ENCODE measurements at places on chromosomes 6 and 20.

DNA sequence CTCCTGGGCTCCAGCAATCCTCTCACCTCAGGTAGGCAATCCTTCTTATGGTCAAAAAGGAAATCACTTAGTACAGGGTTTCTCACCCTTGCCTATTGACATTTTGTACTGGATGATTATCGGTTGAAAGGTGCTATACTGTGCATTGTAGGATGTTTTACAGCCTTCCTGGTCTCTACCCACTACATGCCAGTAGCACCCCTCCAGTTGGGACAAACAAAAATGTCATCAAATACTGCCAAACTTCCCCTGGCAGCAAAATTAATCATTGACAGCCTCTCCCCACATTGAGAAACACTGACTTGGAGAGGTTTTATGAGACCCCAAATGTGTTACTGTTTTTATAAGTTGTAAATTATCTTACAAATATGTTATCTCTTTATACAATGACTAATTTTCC, 368.1 kb downstream of the PKHD1 start:
- DNase-seq = no peak

DNA sequence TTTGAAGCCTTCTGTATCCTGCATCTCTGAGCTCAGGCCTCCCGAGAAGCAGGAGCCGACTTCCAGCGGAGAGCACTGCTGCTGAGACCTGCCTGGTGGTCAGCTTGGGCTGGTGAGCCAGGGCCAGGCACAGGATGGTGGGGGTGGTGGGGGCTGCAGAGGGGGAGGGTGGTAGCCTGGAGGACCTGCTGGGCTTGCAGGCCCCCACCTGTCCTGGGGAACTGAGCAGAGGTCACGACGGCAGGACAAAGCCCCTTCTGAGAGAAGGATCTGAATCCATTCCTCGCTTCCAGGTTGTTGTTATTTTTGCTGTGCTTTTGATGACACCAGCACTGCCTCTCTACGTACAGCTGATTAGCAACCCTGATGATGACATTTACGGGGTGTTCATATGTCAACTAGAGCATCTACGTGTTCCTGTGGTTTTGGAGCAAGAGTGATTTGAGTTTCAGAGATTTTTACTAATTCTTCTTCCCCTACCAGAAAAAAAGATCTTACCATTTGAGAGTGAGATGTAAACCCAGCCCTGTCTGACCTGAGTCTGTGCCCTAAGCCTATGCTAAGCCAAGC, 35.7 kb upstream of the CD93 start:
- no peak for DNase-seq

DNA sequence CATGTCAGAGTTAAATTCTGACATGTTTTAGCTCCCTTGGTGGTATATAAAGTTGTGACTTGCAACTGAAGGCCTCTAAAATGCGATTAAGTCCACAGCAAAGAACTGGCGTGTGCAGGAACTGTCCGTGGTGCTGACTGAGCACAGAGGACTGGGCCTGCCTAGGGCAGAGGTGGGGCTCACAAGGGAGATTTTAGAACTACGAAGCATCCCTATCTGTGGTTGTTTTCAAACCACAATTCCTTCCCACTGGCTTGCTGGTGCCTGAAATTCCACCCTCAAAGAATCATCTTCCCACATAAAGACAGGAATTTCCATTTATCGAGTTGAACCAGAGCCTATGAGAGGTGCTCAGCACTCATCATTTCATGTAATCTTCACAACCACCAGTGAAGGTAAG, 30.1 kb downstream of the RIMS4 start:
- no peak for DNase-seq

- no peak for DNase-seq
Measured at GRCh38 chr6:167776906-167777627, 49.6 kb upstream of the AFDN start.

DNA sequence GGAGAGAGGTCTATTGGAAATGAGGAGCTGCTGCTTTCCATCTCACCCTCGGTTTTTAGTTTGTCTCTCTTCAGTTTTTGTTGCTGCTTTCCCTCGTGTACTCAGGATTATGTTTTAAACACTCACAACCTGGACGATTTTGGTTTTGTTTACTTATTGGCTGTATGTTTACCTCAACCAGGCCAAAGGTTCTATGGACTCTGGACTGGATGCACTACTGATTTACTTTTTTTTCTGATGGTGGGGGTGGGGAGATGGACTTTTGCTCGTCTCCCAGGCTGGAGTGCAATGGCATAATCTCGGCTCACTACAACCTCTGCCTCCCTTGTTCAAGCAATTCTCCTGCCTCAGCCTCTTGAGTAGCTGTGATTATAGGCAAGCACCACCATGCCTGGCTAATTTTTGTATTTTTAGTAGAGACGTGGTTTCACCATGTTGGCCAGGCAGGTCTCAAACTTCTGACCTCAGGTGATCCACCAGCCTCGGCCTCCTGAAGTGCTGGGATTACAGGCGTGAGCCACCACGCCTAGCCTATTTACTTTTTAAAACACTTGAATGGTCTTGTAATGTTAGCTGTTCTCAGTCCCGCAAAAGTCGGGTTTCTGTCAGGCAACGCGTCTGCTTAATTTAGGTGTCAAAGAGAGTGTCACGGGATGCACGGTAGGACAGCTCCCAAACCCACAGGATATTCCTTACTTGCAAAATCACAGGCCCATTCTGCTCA, 148.2 kb upstream of the RIPOR2 start:
- DNase-seq = no peak

- DNase-seq = no peak
Measured at GRCh38 chr6:112027942-112028674, 25.8 kb upstream of the CCN6 start.

DNA sequence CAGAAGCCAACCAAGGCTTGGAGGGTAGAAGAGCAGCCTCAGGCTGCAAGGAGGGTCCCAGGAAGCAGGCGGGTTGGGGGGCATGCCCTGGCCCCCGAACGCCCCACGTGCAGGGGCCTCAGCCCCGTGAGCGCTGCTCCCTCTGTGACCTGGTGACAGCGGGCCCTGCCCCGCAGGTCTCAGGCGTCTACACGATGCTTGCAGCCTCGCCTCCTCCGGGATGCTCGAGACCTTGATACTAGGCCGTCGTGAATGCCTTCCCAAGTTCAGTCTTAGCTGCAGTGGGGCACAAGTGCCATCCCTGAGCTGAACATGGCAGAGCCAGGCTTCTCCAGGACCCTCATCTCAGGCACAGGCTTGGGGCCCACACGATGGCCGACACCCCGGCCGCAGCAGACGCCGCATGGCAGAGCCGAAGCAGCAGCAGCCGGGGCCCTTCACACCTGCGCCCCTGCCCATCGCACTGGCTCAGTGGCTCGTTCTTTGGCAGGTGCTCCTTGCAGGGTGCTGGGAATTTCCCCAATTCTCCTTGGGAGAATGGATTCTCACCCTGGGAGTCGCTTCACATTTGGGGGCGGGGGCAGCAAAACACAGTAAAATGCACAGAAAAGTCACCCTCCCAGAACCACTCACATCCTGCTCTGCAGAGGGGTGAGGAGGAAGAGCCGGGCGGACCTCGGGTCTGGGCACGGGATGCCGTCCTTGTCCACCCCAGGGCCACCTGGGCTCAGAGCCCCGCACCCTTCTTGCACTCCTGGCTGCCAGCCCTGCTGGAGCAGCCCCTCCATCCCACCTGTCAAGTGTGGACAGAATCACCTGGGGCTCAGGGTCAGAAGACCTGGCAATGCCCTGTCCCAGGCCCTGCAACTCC, 161.8 kb downstream of the DLL1 start:
- DNase-seq = no peak

DNA sequence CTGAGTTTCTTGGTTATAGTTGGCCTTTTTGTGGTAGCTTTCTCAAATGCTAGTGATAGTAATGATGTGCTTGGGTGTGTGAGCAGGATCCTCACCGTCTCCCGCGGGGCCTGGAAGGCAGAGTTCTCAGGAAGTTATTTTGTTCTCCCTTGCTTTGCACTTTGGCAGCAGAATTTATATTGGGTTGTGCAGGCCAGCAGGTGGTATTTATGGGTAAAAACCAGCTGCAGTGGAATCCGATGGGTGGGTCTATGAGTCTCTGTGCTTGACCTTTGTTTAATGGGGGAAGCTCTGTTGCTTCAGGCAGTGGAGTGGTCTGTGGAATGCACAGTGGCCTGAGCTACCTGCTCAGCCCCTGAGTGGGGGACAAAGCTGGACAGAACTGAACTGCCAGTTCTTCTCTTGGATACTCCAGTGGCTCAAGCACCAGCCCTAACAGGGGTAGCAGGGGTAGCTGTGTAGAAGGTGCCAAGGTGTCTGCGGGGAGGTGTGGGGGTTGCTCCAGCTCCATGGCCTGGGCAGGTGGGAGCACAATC, 27.3 kb downstream of the IGF2R start:
- no peak for DNase-seq

- no peak for DNase-seq
Measured at GRCh38 chr6:30926644-30927043, 5.3 kb downstream of the SFTA2 start.
